Activated CD4-positive, alpha-beta T cell treated with anti-CD3 and anti-CD28 coated beads, Interleukin-2, amount 10 ng/mL, durations not matched to agents 7 days and 5 days (primary cell): ENCODE measurements at places on chromosomes 12 and 14. TPM values are rescaled to one million over a fixed set of nuclear protein-coding genes. Genes with fewer than 3 reads are reported as not detected.

- no peak for DNase-seq
Observed at GRCh38 chr14:89144066-89144465, 273.0 kb downstream of the FOXN3 start.

- no peak for DNase-seq
Observed at GRCh38 chr14:35985474-35986218, 159.5 kb downstream of the BRMS1L start.

GRCh38 chr14:79412822-79413221 lies 798.5 kb downstream of the DIO2 start:
- DNase-seq: no peak

DNA sequence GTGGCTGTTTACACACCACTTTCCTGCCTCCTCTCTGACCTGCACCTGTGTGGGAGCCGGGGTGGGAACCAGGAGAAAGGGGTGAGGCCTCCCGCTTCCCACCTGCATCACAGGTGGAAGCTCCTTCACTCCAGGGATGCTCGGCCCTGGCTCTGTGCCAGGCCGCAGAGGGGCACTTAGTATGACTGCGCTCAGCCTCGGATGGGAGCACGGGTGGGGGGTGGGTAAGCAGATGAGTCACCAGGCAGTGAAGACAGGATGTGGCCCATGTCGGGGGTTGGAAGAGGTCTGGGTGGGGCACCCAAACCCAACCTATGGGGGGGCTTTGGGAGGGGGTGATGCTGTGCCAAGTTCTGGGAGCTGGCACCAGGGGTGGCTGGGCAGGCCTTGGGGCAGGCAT lies 7.4 kb upstream of the CYP46A1 start:
- DNase-seq: no peak

DNA sequence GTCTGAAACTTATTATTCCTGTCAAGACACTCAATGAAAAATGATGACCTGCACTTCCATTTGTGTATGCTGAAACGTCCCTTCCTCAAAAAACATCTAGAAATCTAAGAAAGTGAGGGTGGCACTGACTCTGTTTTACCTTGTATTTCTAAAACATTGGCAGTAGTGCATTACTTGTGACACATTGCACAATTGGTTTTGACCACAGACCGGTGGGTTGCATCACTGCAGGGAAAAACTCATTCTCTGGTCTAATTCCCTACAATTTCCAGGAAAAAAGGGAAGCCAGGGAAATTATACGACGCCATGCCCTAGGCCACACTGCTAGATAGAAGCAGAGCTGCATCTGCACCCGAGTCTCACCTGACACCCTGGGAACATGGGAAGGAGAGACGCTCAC lies 156.7 kb downstream of the NTF3 start:
- DNase-seq: no peak

DNA sequence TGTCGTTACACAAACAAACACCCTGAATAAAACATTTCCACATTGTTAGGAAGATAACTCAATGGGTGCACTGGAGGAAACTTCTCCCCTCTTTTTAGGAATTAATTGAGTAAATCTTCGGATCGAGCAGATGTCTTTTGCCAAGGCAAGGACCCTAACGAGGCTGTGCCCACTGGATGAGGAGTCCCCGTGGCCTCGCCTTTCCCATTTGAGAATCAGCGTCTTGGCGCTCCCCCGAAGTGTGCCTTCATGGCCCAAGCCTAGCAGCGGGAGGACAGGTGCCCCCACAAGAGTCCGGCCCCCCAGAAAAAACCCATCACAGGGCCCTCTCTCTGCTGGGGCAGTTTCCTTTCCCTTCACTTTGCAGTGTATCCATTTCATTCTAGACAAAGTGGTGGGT lies 246.6 kb downstream of the BCL11B start:
- no peak for DNase-seq

DNA sequence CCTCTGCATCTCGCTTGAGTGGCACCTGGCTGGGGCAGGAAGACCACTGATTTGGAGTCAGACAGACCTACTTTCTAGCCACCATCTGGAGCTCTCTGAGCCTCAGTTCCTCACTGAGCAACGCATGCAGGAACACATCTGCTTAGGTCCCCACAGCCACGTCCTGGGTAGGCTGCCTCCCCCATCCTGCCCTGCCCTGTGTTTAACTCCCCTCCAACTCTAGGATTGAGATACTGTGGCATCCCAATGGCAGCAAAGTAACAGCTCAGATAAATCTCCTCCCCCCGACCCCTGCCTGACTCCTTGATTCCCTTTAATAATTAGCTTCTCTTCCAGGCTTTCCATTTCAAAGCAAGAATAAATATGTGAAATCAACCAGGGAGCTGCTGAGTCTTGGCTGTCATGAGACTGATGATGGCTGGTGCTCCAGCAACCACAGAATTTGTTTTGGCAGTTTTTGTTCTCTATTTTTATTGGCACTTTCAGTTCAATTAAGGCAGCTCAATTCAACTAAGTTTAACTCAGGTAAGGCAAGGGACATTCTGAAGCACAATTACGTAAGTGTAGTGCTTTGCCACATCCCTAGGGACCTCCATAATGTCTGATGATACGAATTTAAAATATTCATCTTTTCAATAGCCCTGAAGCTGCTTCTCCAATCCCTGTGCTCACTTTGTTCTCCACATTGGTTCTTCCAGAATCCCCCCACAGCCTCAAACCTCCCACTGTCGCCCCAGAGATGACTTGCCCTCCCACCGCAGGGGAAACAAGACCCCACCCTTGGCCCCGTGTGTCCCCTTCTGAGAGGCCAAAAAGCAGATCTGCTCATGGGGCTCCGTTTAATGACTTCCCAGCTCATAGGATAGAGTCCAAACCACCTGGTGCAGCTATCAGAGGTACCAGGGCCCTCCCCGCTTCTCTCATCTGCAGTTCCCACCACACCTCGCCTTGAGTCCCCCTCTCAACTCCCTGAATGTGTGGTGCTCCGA lies 58.2 kb downstream of the ESR2 start:
- DNase-seq: no peak

GRCh38 chr14:61346221-61346620 lies 24.8 kb downstream of the PRKCH start:
- no peak for DNase-seq

GRCh38 chr12:46049665-46050064 lies 59.3 kb upstream of the SCAF11 start:
- no peak for DNase-seq

DNA sequence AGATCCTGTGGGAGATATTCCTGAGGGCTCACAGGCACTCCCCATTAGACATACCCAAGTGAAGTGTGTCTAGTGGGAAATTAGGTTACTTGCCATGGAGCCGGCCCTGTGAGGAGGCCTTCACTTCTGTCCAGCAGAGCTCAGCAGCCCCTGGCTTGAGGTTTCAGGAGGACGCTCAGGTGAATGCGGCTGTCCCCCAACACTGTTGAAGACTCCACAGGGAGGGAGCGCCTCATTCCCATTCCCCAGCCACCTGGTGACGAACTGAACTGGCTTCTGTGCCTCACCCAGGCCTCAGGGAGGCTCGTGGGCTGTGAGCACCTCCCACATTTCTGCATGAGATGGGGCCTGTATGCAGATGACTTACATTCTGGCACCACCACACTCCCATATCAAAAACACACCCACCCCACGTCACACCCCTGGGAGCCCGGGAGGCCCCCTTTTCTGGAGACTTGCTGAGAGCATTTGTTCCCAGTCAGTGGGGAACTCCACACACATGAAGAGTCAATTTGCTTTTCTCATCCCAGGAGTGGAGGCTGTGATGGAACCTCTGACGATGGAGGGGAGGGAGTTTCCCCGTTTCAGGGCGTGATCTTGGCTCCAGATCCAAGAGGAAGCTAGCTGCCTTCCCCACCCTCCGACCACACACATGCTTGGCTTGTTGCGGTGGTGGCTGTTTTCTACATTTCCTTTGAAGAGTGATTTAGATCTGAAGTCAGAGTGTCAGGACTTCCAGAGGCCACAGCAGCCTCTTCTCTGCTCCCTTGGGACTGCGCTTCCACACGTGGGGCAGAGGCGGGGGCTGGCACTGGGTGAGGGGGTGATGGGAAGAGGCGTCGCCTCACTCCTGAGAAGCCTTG lies 120.7 kb downstream of the ADGRD1 start:
- no peak for DNase-seq

DNA sequence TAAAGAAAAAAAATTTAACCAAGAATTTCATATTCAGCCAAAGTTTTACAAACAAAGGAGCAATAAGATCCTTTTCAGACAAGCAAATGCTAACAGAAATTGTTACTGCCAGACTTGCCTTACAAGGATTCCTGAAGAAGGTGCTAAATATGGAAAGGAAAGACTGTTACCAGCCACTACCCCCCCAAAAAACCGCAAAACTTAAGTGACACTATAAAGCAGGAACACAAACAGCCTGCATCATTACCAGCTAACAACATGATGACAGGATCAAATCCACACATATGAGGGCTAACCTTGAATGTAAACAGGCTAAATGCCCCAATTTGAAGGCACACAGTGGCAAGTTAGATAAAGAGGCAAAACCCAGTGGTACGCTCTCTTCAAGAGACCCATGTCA lies 55.7 kb downstream of the APOBEC1 start:
- no peak for DNase-seq

- peak; percentile 84 for DNase-seq
Observed at GRCh38 chr12:110403976-110404682, 621 bp upstream of the ANAPC7 start.

DNA sequence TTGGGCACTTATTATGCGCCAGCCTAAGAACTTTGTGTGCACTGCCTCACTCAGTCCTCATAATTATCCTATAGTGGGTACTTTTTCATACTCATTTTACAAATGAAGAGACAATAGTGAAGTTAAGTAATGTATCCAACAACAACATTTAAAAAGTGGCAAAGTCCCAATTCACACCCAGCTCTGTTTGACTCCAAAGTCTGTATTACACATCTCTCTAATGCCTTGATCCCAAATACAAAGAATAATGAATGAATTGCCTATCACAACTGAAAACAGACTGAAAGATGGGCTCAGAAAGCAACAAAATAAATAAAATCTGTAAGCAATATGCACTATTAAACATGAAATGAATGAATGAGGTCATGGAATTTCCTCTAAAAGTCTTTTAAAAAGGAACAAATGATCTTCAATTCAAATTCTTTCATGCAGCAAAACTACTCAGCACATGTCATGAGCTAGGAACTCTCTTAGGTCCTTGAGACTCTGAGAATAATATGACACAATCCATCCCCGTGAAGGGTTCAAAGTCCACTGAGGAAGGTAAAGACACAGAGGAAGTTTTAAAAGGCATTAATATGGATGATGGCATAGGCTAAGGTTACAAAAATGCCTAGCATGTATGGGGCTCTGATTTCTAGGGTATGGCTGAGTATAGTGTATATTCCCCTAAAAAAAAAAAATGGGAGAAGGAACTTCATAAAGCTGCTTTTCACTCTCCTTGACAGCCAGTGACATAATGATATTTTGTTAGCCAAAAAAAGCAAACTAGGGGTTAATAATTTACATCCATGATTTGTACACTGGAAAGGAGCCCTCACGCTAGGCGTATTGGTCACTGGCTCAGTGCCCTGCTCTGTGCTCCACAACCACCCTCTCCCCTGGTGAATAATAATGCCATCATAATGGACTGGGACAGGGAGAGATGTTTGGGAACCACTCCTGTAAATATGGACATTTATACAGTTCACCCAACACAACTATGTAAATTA lies 103.4 kb downstream of the SLC2A13 start:
- no peak for DNase-seq

- DNase-seq: no peak
Observed at GRCh38 chr12:122111089-122111641, 32.6 kb downstream of the MLXIP start.

GRCh38 chr12:97024393-97024792 lies 117.3 kb downstream of the NEDD1 start:
- DNase-seq: no peak

GRCh38 chr12:89345830-89346740 lies 6.2 kb downstream of the DUSP6 start:
- DNase-seq: peak; percentile 62

GRCh38 chr12:69501154-69501895 lies 31.1 kb downstream of the FRS2 start:
- no peak for DNase-seq

DNA sequence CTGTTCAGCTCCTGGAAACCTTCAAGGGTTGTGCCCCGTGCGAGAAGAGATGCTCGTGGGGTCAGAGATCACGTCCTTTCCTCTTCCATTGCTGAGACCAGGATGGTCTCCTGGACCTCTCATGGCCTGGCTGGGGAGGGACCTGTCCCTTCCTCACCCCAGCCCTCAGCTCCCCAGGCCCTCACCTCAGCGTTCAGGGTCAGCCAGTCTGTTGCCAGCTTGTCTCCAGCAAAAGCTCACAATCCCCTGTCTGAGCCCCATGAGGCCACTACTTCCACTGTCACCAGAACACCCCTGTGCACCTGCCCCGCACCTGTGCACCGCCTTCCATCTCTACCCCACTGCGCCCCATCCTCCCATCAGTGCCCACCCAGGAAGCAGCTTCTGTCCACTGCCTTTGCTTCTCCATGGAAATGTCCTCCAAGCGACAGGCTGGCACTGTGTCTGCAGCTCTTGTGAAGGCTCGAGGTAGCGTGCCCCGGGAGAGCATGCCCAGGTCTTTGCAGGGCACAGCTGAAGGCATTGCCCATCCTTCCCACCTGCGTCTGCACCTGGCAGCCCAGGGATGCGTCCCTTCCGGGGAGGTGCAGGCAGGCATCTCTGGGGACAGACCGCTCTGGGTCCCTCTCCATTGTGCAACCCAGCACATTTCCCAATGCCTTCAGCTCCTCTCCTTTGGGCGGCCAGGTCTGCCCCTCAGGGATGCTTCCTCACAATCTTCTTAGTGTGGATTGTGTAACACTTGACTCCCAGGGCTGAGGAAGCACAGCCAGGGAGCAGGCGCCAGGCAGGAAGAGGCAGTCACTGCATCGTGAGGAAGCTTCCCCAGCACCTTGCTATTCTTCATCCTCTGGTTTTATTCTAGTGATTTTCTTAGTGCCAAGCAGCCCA lies 179.6 kb downstream of the ADGRD1 start:
- DNase-seq: no peak

DNA sequence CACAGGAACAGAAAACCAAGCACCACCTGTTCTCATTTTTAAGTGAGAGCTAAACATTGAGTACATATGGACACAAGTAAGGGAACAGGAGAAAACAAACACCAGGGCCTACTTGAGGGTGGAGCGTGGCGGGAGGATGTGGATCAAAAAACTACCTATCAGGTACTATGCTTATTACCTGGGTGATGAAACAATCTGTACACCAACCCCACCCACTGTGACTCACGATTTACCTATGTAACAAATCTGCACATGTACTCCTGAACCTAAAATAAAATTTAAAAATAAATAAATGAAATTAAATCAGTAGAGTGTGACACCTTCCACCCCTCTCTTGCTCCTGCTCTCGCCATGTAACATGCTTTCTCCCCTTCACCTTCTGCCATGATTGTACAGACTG lies 615.5 kb downstream of the RPL10L start:
- no peak for DNase-seq

The MYO1H gene
- not detected for total RNA-seq

The DACT1 gene
- 1.2 TPM for total RNA-seq

The PIK3C2G gene
- total RNA-seq: not detected

The SERPINA3 gene
- not detected for total RNA-seq

The GLT8D2 gene
- total RNA-seq: not detected
